Activated T-helper 17 cell treated with anti-CD3 and anti-CD28 coated beads, Interleukin-2, amount 50 U/mL, for 72 hours (primary cell): ENCODE measurements at places on chromosomes 3 and 15.
A peak's percentile ranks its signal among the peaks of the same experiment; 100 is the strongest.

- ATAC-seq, result peak; percentile 48
Observed at GRCh38 chr15:90530250-90531051, 728 bp downstream of the CRTC3 start.

DNA sequence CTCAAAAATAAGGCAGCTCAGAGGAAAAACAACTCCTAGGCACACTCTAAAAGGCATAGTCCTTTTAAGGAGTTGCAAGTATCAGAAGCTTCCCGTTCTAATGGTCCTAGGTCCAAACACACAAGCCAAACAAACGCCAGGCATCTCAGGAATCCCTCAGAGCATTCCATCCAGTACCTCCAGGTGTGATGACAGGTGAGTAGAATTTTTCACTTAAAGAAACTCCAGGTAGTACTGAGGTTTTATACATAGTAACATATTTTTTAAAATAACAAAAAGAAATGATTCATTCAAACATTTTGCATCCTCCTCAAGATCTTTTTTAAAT, 1092.3 kb downstream of the TUSC7 start:
- no peak for ATAC-seq

GRCh38 chr15:73050561-73051295, 1.5 kb upstream of the NEO1 start:
- ATAC-seq, result no peak

GRCh38 chr15:80228959-80229610, 22.9 kb downstream of the CTXND1 start:
- no peak for ATAC-seq

- no peak for ATAC-seq
Observed at GRCh38 chr3:127226946-127227842, 34.3 kb downstream of the PRR23E start.

- no peak for ATAC-seq
Observed at GRCh38 chr3:34268032-34268709, 469.7 kb downstream of the PDCD6IP start.

- ATAC-seq, result no peak
Observed at GRCh38 chr3:147415286-147415685, 6.1 kb downstream of the ZIC1 start.

- no peak for ATAC-seq
Observed at GRCh38 chr15:63000706-63001105, 41.8 kb upstream of the TPM1 start.

- no peak for ATAC-seq
Observed at GRCh38 chr15:71530116-71530515, 280.2 kb upstream of the NR2E3 start.
